Esophagus squamous epithelium (tissue), 5 donors: ENCODE measurements at places on chromosomes 16 and 17. TPM values are rescaled to one million over a fixed set of nuclear protein-coding genes. Genes with fewer than 3 reads are reported as not detected.

DNA sequence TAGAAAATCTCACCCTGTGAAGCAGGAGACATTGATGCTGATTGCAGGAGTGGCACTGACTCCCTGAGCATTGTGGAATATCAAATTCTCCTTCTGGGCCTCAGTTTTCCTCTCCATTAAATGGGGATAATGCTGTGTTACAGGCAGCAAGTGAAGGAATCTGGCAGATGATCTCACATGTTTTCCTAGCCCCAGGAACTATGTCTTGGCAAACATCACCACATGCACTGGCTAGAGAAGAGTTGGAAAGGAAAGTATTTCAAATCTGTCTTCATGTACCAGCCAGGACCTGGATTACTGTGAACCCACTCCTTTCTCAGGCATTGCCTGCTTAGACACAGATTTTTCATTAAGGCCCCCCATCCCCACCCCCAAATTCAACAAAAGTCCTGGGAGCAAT lies 13.6 kb upstream of the CCL8 start:
- no peak for DNase-seq

DNA sequence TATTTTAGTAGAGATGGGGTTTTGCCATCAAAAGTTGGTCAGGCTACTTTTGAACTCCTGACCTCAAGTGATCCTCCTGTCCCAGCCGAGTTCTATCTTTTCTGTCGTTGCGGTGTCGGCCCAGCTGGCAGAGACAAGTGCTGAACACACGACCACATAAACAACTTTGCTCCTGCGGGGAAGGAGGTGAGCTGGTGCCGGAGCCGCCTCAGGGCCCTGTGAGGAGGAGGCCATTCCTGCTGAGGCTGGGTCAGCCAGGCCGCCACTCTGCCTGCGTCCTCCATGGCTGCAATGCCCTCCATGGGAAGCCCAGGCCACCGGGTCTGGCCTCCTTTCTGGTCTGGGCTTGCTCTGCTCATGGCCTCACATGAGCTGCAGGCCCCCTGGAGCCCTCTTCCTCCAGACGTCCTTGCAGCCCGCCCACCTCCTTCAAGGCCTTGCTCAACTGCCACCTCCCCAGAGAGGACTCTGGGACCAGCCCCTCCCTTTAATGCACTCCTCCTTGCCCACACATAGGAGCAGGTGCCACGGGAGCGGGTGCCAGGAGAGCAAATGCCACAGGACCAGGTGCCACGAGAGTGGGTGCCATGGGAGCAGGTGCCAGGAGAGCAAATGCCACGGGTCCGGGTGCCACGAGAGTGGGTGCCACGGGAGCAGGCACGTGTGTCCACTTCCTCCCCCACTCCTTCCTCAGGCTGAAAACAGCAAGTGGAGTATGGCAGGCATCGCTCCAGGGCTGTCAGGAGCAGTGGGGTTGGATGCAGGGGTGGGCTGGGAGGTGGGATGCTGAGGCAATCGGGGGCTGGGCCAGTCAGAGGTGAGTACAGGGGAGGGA lies 28.4 kb upstream of the CBFA2T3 start:
- no peak for DNase-seq

GRCh38 chr16:7315813-7316212 lies 16.8 kb upstream of the RBFOX1 start:
- DNase-seq, result no peak

- DNase-seq, result no peak
Observed at GRCh38 chr17:81167638-81168037, 1.6 kb upstream of the AATK start.

DNA sequence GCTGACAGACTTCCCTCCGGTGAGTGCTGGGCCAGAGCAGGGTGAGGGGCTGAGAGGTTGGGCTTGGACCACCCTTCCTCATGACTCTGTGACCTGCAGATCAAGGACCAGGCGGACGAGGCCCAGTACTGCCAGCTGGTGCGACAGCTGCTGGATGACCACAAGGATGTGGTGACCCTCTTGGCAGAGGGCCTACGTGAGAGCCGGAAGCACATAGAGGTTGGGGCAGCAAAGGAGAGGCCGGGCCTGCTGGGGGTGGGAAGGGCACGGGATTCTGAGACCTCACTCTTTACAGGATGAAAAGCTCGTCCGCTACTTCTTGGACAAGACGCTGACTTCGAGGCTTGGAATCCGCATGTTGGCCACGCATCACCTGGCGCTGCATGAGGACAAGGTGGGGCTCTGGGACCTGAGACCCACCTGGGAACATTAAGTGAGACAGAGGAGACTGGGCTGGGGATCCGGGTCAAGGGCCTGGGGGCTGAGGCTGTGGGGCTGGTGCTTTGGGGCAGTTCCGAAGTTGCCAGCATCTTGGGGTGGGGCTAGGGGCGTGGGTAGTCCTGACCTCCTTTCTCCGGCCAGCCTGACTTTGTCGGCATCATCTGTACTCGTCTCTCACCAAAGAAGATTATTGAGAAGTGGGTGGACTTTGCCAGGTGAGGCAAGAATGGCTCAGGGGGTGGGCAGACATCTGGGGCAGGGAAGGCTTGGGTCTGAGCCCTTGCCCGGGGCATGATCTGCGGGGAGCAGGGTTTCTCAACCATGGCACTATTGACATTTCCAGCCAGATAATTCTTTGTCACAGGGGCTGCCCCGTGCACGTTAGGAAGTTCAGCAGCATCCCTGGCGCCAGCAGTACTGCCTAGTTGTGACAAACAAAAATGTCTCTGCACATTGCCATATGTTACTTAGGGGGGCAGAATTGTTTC lies 2.2 kb downstream of the BCKDK start:
- DNase-seq, result no peak

DNA sequence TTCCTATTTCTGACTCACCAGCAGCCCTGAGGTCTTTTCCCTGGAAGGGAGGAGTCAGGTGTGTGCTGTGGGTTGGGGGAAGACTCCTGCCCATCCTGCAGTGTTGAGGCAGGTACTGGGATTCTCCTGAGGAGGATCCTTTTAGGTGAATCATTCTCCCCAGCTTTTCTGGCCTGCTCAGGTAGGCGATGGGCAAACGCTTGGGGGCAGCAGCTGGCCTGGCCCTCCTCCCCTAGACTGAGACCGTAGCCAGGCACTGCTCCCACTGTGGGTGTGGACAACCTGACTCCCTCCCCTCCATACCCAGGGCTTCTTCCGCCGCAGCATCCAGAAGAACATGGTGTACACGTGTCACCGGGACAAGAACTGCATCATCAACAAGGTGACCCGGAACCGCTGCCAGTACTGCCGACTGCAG lies 15.1 kb downstream of the GJD3 start:
- no peak for DNase-seq

GRCh38 chr16:49463529-49463928 lies 89.9 kb downstream of the C16orf78 start:
- DNase-seq, result no peak

- no peak for DNase-seq
Observed at GRCh38 chr16:2663553-2664546, 18.5 kb upstream of the KCTD5 start.

DNA sequence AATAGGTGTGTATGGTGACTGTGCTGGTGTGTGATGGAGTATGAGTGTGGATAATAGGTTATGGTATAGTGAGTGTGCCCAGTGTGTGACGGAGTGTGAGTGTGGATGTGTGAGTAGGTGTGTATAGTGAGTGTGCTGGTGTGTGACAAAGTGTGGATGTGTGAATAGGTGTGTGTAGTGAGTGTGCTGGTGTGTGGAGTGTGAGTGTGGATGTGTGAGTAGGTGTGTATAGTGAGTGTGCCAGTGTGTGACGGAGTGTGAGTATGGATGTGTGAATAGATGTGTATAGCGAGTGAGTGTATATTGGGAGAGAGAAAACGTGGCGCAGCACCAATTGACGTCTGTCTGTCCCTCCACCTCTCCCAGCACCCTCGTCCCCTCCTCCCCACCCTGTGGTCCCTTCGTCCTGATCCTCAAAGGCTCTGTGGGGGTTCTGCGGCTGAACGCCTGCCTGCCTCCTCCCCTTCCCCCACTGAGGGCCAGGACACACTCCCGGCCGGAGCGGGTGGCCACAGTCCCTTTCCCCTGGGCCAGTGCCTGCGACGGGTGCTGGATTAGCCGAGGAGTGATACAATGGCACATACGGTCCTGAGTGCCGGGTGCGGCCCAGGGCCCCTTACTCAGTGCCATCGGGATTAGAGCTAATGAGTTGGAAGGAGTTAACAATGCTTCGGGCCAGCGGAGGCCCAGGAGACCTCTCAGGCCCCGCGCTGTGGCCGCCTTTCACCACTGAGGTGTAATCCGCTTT lies 160.0 kb downstream of the MRM1 start:
- DNase-seq, result no peak

The KRTAP1-1 gene
- not detected for total RNA-seq

The BRIP1 gene
- total RNA-seq, result 7.0 TPM

The KCNH4 gene
- not detected for total RNA-seq

The CEP295NL gene
- 0.88 TPM for total RNA-seq
